Stimulated activated CD4-positive, alpha-beta T cell treated with anti-CD3 and anti-CD28 coated beads, Interleukin-4, amount 100 ng/mL, for 48 hours (primary cell): ENCODE measurements at places on chromosomes 12 and 14.

DNA sequence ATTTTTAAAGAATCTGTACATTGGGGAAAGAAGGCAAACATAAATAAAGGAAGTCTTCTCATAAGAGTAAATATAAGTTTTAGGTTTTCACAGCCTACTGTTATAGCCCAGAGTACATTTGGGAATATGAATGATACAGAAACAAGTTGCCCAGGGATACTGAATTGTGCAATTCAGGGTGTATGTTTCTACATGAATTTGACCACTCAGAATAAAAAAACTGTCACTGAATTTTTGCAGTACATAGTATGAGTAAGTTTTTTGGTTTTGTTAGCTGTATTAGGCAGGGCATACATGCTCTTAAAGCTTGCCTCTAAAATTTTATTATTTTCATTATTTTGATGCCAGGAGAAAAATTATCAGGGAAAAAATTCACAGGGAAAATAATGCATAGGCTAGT is 6.6 kb upstream of the PCNX4 start:
- no peak for DNase-seq

- DNase-seq, result no peak
Observed at GRCh38 chr12:132167611-132168310, 23.5 kb downstream of the NOC4L start.

GRCh38 chr12:127677537-127678131 is 589.3 kb upstream of the TMEM132C start:
- peak; percentile 23 for DNase-seq

- DNase-seq, result no peak
Observed at GRCh38 chr14:81187832-81188522, 32.8 kb downstream of the GTF2A1 start.

DNA sequence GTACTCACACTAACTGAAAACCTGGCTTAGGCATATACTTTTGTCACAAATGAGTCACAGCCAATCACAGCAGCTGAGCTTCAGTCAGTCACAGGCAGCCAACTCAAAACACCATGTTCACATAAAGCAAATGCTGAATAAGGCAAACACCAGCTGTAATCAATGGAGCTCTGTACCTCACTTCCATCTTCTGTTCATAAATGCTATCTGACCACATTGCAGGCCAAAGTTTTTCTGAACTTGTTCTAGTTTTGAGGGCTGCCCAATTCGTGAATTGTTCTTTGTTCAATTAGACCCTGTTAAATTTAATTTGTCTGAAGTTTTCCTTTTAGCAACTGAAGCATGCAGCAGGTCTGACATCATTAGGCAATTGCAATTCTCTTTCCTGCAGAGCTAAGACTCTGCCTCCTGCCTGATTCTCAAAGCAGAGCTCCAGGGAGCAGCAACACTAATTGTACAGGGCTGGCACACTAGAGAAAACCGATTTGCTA is 129.9 kb downstream of the WIF1 start:
- DNase-seq, result no peak

DNA sequence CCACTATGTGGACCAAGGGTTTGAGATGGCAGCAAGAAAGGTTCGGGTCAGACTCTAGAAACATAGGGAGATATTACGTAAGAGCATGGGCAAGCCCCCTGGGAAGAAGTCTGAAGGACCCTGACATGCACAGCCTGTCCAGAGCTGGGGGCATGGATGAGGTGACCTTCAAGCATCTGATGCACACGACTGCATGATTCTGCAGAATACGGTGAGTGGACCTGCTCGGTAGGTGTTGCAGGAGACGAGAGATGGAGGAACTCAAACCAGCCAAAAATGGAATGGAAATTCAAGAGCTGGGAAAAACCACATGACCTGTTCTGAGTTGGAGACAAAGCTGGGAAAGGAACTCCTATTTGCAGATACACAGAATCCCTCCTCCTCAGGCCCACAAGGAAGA is 43.6 kb downstream of the ANO2 start:
- DNase-seq, result no peak

GRCh38 chr12:132250707-132251106 is 78.7 kb downstream of the GALNT9 start:
- no peak for DNase-seq

GRCh38 chr12:92574051-92574783 is 128.6 kb upstream of the PLEKHG7 start:
- no peak for DNase-seq

GRCh38 chr14:102079700-102079979 is 7.2 kb downstream of the HSP90AA1 start:
- DNase-seq, result no peak

- DNase-seq, result no peak
Observed at GRCh38 chr12:29614694-29615325, 117.3 kb upstream of the OVCH1 start.

- DNase-seq, result no peak
Observed at GRCh38 chr14:89983375-89983774, 27.6 kb downstream of the TDP1 start.

- no peak for DNase-seq
Observed at GRCh38 chr14:39740454-39740853, 308.2 kb upstream of the FBXO33 start.

GRCh38 chr12:19138551-19138950 is 9.0 kb downstream of the PLEKHA5 start:
- no peak for DNase-seq

DNA sequence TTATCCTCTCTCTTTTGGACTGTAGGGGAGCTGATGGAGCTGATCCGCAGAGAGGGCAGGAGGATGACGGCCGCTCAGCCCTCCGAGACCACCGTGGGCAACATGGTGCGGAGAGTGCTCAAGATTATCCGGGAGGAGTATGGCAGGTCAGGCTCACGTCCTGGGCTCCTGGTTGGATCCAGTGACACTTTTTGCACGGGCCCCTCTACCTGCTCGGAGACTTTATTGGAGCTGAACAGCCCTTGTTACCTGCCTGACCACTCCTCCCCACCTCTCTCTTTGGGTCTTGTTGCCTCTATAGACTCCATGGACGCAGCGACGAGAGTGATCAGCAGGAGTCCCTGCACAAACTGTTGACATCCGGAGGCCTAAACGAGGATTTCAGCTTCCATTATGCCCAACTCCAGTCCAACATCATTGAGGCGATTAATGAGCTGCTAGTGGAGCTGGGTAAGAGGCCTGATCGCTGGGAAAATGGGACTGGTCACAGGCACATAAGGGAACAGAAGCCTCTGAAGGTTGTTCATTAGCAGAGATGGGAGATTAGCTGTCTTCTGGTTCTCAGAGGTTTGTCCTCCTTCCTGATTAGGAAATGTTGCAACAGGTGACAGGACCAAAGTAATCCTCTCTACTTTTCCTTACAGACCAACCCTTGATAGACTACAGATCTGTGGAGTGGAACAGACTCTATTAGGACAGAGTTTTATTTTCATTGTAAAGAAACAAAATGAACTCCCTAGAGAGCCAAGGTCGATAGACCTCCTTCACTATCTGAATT is 718 bp downstream of the EIF2B2 start:
- DNase-seq, result no peak

GRCh38 chr12:26250801-26251200 is 55.4 kb downstream of the SSPN start:
- no peak for DNase-seq

- DNase-seq, result no peak
Observed at GRCh38 chr12:124229520-124229919, 65.4 kb upstream of the RFLNA start.

GRCh38 chr12:52216807-52217206 is 16.2 kb upstream of the KRT7 start:
- DNase-seq, result no peak

DNA sequence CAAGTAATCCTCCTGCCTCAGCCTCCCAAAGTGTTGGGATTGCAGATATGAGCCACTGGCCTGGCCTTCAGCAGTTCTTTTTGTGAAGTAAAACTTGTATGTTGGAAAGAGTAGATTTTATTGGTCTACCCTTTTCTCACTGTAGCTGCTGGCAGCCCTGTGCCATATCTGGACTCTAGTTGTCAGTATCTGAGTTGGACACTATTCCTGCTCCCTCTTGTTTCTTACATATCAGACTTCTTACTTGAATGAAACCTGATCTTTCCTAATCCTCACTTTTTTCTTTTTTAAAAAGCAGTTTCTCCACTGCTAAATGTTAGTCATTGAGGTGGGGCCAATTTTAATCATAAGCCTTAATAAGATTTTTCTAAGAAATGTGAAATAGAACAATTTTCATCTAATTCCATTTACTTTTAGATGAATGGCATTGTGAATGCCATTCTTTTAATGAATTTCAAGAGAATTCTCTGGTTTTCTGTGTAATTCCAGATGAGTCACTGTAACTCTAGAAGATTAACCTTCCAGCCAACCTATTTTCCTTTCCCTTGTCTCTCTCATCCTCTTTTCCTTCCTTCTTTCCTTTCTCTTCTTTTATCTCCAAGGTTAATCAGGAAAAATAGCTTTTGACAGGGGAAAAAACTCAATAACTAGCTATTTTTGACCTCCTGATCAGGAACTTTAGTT is 88.7 kb downstream of the APAF1 start:
- DNase-seq, result no peak

GRCh38 chr14:58633831-58634230 is 3.9 kb upstream of the DACT1 start:
- DNase-seq, result no peak

DNA sequence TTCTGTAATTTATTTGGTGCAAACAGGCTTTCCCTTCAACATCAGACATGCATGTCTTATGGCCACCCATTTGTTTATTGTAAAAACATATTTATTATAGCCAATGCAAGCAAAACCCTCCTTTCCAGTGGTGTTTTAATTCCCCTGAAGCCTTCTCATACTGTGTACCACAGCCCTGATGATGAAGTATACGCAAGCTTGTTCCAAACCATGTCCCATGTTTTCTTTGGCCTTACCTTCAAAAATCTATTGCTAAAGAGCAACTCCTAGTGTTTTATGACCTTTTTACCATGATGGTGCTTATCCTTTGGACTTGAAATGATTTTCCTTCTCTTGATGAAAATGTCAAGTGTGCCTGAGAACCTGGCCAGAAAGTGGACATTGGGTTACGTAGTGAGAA is 85.9 kb upstream of the CCDC91 start:
- DNase-seq, result no peak

GRCh38 chr14:61860294-61860918 is 98.2 kb downstream of the SNAPC1 start:
- peak; percentile 53 for DNase-seq

- no peak for DNase-seq
Observed at GRCh38 chr12:7973457-7973825, 37.5 kb upstream of the SLC2A3 start.

- no peak for DNase-seq
Observed at GRCh38 chr12:32761716-32762115, 6.0 kb upstream of the YARS2 start.

DNA sequence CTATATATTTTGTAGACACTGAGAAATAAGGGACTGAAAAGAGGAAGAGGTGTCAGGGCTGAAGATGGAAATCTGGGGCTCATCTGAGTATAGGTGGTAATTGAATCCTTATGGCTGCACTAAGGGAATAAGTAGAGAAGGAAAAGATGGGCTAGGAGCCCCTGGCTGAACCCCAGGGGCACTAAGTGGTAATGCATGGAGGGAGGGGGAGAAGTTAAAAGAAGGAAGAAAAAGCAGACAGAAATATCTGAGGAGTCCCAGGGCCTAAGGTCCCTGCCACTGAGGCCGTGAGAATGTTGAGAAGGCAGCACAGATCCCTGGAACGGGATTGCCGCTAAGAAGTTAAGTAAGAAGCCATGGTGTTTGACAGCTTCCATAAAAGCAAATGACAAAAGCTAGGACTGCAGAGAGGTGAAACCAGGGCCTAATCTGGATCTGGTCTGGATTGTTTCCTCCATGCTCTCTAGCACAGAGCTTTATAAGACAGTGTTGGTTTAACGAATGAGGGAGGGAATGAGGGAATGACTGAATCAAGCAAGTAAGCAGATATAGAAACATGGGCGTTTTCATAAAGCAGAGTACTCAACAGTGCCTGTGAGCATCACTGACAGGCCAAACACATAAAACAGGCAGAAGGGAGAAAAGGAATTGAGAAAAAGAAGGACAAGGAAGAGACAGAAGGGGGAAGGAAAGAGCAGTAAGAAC is 92.9 kb downstream of the HMGA2 start:
- DNase-seq, result no peak

DNA sequence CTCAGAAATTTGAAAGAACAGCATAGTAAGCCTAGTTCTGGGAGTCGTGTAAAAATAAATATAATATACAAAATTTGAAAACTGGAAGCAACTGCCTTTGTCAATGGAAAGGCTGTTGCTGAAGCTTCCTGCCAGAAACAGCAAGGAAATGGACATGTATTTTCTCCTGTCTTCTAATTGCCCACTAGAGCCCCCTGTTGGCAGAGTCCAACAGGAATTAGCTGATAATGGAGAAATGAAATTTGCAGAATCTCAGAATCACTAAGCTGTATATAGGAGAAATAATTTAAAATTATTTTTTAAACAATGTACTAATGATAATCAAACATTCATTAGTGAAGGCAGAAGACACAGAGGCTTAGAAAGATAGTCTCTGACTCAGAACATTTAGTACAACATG is 414.8 kb downstream of the SLC6A15 start:
- no peak for DNase-seq
